ENCODE measurements at places on chromosomes 2 and 18. TPM values are rescaled to one million over a fixed set of nuclear protein-coding genes. Genes with fewer than 3 reads are reported as not detected.

- H3K36me3 ChIP-seq = no peaks in the 10 kb centered on the region
- no peak overlapping the region for H3K4me3 ChIP-seq
- H3K4me1 ChIP-seq = no peaks in the 10 kb centered on the region
- H3K27ac ChIP-seq = no peak overlapping the region
These were observed 19.6 kb downstream of the RSAD2 start for GRCh38 chr2:6896930-6897759.

The ALPP gene
- not detected for total RNA-seq

GRCh38 chr2:240564561-240565332, 3.5 kb upstream of the RNPEPL1 start:
- no peak overlapping the region for H3K27ac ChIP-seq
- no peak for DNase-seq
- H3K4me3 ChIP-seq = no peak overlapping the region
- no peaks in the 10 kb centered on the region for H3K36me3 ChIP-seq
- peaks cover 23% of the 10 kb centered on the region for H3K4me1 ChIP-seq

The MEIS1 gene
- total RNA-seq = 89.4 TPM

DNA sequence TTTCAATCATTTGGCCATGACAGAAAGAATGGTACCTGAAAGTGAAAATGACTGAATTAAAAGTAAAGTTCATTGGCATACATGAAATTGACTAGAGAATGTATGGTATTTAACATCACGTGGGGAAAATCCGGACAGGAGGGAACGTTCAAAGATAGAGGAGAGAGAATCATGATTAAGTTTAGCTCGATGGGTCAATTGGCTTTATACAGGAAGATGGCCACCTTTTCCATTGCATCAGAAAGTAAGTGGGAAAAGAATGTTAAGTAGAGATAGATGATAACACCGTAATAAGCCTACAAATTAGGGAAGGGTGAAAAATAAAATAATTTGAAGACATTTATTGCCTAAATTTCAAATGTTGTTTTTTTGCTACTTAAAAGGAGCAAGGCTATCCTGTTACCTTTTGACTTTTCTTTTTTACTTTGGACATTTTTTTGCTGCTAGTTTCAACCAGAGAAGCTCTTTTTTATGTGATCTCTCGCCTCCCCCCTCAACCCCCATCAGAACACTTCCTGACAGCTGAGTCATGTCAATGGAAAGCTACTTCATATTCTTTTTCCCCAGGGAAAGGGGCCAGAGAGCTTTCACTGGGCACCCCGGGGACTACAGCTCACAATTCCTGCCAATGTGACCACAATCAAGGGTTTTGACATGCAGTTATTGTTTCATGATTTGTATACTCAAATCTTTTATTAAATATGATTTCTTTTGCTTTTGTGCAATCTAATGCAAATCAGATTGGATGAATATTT, 767 bp upstream of the CCDC102B start:
- peak overlapping the region; percentile 29 for H3K4me3 ChIP-seq
- no peaks in the 10 kb centered on the region for H3K36me3 ChIP-seq
- H3K27me3 ChIP-seq = no peaks in the 10 kb centered on the region
- H3K4me1 ChIP-seq = peaks cover 22% of the 10 kb centered on the region
- DNase-seq = peak; percentile 93
- peak overlapping the region; percentile 49 for H3K27ac ChIP-seq

GRCh38 chr18:31591113-31591512, 564 bp upstream of the TTR start:
- no peaks in the 10 kb centered on the region for H3K4me1 ChIP-seq
- DNase-seq = no peak
- no peak overlapping the region for H3K27ac ChIP-seq

DNA sequence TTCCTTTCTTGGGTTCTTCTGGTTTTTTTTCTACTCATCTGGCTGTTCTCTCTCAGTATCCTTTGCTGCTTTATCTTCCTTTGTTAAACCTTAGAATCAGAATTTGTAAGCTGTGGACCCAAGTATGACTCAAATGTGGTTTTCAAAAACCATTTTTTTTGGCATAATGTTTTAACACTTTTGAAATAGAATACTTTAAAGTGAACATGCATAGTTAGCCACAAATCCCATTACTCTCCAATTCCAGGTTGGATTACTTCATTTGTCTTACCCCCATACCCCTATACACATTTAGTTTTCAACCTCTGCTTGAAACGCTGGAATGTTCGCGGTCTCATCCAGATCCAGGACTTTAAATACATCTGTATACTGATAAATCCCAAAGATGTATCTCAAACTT, 29.1 kb downstream of the ALMS1 start:
- peaks cover 9% of the 10 kb centered on the region for H3K4me1 ChIP-seq
- no peak overlapping the region for H3K27ac ChIP-seq
- peaks cover 4% of the 10 kb centered on the region for H3K36me3 ChIP-seq
- DNase-seq = no peak

DNA sequence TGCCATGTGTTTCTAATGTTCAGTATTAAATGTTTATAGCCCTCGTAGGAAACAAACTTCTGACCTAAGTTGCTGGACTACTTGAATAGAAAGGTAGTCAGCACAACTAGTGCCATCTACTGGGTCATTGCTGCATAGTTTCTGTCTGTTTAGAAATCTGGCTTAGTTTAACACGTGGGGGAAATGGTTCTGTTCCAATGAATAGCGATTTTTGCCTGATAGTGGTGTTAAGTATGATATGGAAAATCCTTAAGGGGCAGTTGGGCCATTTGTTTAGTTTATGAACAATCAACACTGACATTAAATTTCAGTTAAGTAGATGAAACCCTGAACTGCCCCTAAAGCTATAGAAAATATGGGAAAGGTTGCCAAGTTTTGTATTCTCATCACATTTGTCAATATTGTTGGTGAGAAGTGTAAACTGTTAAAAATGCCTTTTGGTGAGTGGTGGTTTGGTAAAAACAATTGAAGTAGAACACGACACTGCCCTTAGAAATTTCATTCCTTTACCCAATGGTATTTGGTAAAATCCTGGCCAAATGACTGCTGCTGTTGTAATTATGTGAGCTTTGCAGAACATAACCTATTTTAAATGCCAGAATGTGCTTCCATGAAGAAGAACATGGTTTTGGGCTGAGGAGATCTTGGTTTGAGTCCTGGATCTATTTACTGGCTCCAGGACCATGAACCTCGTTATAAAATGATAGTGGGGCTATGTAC, 13.2 kb downstream of the NABP1 start:
- peak; percentile 86 for DNase-seq
- no peaks in the 10 kb centered on the region for H3K27me3 ChIP-seq
- peaks cover 24% of the 10 kb centered on the region for H3K36me3 ChIP-seq
- H3K4me1 ChIP-seq = peaks cover 16% of the 10 kb centered on the region
- no peak overlapping the region for H3K4me3 ChIP-seq
- no peak overlapping the region for H3K27ac ChIP-seq

DNA sequence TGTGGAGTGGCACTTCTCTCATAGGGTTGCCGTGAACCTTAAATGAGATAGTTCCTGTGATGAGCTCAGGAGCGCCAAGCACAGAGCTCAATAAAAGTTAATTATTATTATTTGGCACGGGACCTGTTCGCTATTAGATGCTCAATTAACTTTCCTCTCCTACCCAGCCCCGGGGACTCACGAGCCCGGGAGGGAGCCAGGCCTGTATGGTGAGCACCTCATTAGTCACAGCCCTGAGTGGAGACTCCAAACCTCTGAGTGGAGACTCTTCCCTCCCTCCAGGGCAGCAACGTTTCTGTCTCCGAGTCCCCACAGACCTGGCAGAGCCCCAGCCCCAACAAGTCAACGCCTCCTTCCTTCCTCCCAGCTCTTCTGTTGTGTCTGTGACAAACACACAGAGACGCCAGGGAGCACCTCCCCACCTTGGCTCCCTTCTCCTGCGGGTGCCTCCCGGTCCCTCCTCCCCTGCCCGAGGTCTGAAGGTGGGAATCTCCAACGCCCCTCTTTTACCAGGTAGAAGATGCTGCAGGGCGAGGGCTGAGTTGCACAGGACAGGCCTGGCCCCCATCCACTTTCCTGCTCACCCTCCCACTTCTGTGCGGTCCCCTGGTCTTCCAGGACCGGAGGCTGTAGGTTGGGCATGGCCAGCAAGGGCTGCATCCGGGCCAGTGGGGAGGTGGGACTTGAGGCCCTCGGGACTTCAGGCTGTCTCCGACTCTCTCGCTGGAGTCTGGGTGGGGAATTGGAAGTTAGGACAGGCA, 52.7 kb upstream of the ODC1 start:
- no peak overlapping the region for H3K4me3 ChIP-seq
- DNase-seq = no peak
- peaks cover 3% of the 10 kb centered on the region for H3K4me1 ChIP-seq
- H3K27me3 ChIP-seq = no peaks in the 10 kb centered on the region
- H3K27ac ChIP-seq = no peak overlapping the region

The BMP10 gene
- not detected for total RNA-seq

DNA sequence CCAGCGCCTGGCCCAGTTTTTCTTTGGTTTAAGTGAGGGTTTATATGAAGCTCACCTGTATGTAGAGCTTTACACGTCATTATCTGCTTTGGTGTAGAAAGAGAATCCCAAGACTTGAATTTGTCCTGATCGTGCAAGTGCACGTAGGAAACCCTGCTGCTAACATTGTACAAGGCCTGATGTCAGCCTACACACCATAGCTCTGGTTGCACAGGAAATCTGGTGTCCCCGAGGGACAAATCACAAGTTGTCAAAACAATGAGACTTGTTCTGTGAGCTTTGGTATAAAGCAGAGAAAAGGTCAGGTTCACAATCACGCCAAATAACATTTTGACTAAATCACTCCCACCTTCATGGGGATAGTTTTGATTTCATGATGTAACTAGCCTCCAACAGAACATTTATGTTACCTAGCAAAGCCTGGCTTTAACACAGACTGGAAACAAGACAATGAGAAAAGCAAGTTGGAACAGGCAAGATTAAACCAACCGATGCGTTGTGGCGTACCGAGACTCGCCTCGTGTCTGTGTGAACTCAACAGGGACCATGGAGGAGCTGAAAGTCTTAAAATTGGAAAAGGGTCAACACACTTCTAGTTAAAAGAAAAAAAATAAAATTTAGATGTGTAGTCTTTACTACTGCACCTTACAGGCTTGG, 41.4 kb downstream of the ZAP70 start:
- no peaks in the 10 kb centered on the region for H3K27me3 ChIP-seq
- H3K27ac ChIP-seq = no peak overlapping the region
- peaks cover 6% of the 10 kb centered on the region for H3K4me1 ChIP-seq
- H3K4me3 ChIP-seq = no peak overlapping the region
- peaks cover 6% of the 10 kb centered on the region for H3K36me3 ChIP-seq

DNA sequence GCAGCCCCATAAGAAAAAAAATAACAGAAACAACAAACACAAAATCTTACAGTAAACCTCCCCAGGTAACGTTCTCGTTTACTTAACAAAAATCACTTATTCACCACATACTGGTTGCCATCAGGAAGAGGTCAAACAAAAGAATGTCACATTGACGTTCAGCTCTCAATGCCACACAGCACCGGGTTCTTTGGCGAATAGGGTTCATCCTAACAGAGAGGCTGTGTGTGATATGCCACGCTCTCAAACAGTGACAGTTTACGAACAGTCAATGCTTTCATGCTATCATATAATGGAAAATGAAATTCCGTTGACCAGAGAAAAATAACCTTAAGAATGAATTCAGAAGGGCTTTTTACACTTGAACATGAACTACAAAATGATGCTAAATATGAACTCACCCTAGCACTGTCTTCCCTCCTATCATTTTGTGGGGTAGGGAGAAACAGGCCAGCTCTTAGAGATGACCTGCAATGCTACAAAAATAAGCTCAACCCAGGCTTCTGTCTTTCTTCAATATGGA, 2.0 kb downstream of the TMEM163 start:
- H3K36me3 ChIP-seq = no peaks in the 10 kb centered on the region
- H3K27me3 ChIP-seq = peaks cover 94% of the 10 kb centered on the region
- H3K4me1 ChIP-seq = no peaks in the 10 kb centered on the region
- H3K27ac ChIP-seq = no peak overlapping the region

- H3K4me1 ChIP-seq = no peaks in the 10 kb centered on the region
- no peak for DNase-seq
- H3K4me3 ChIP-seq = no peak overlapping the region
- H3K27ac ChIP-seq = no peak overlapping the region
These were observed 54.3 kb downstream of the TTC32 start for GRCh38 chr2:19847486-19847885.

GRCh38 chr2:74821177-74822126, 12.5 kb upstream of the HK2 start:
- H3K27ac ChIP-seq = no peak overlapping the region
- no peak for DNase-seq
- H3K4me1 ChIP-seq = peaks cover 6% of the 10 kb centered on the region

The DHRS9 gene
- total RNA-seq = not detected

DNA sequence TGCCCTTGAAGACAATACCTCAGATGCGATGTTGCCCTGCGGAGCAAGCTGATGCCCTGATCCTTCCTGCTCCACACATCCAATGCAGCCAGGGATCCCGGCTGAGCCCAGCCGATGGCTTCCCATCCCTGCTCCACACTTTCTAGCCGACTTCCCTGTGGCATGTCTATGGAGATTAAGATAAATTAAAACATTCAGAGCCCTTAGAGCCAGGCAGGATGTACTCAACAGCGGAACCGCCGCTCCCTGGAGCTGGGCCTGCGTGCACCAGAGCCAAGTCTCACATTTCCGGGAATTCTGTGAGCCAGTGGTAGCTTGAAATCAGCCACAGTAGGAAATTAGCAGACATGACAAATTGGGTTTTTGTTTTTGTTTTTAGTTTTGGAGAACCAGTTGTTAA, 620.6 kb downstream of the GALR1 start:
- peaks cover 2% of the 10 kb centered on the region for H3K27me3 ChIP-seq
- no peaks in the 10 kb centered on the region for H3K4me1 ChIP-seq
- H3K4me3 ChIP-seq = no peak overlapping the region
- H3K27ac ChIP-seq = no peak overlapping the region
- no peak for DNase-seq

- no peak overlapping the region for H3K4me3 ChIP-seq
- peaks cover 9% of the 10 kb centered on the region for H3K27me3 ChIP-seq
- H3K36me3 ChIP-seq = no peaks in the 10 kb centered on the region
- no peak overlapping the region for H3K27ac ChIP-seq
These were observed 465.9 kb downstream of the ADCYAP1 start for GRCh38 chr18:1370552-1370951.

DNA sequence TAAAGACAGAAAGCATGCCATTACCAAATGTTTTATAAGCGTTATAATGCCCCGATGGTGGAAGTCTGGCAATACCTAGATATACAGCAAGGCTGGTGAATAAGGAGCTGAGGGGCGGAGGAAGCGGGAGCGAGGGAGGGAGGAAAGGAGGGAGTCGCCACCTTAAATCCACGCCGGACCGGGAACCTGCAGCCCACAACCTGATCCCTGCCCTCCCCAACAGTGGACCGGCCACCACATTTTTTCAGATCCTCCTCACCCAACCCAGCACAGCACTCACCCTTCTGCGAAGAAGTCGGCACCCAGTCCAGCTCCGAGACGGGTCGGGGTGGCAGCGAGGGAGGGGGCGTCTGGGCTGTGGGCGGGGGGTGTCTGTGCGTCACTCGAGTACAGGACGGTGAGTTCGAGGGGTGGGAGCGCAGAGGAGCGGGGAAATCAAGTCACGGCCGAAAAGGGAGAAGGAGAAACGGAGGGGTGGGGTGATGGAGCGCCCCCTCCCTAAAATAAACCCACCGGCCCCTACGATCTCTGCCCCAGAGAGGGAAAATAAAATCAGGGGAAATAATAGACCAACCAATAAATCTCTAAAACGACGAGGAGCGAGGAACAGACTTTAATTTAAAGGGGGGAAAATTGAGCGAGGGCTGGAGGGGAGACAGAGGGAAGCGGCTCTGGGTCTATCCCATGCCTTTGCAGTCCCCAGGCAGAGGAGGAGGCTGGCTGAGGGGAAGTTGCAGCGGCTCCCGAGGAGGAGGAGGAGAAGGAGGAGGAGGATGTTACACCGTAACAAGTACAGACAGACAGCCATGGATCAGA, 96.5 kb upstream of the SERTAD2 start:
- DNase-seq = peak; percentile 64
- H3K4me1 ChIP-seq = peaks cover 16% of the 10 kb centered on the region
- H3K4me3 ChIP-seq = peak overlapping the region; percentile 78
- peak overlapping the region; percentile 91 for H3K27ac ChIP-seq
- no peaks in the 10 kb centered on the region for H3K36me3 ChIP-seq

The NFATC1 gene
- 10.4 TPM for total RNA-seq
